Activated CD4-positive, alpha-beta T cell treated with anti-CD3 and anti-CD28 coated beads, Interleukin-2, Interleukin-4, amounts not matched to agents 100 ng/mL and 50 ng/mL, durations not matched to agents 16 hours and 8 hours (primary cell): ENCODE measurements at places on chromosomes 4 and X.

DNA sequence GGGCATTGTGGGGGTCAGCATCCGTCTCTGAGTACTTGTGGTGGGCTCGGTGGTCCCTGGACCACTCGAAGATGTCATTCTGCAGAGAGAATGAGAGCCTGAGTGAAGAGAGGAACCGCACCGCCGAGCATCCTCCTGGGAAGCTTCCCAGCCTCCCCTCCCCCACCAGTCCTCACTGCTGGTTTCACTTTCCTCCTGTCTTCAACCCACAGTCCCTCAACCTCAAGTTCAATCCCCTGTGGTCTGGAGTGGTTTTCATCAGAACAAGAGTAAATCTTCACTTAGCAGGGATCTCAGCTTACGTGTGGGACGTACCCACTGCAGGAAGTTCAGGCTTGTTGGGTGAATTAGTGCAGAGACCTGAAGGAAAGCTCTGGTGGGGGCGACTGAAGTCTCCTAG is 117.8 kb downstream of the SCD5 start:
- DNase-seq: no peak

GRCh38 chrX:123201720-123202119 is 17.6 kb downstream of the GRIA3 start:
- no peak for DNase-seq

DNA sequence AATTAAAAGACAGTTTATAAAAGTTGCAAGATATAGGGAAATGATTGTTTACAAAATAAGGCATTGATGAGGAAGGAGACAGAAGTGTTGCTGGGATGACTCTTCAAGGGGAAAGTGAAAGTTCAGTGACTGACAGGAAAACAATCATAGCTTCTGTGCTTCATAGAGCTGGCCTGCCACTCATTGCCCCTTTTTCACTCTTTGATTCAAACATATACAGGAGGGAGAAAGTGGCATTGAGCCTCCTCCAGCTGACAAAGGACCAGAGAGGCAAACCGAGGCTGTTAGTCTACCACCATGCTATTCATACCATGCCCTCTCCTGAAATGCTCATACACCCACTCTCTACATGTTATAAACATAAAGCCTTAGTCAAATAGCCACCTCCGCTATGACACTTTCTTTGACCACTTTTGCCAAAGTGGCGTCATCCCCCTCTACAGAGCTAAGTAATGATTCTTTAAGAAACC is 79.2 kb upstream of the ATOH1 start:
- no peak for DNase-seq

DNA sequence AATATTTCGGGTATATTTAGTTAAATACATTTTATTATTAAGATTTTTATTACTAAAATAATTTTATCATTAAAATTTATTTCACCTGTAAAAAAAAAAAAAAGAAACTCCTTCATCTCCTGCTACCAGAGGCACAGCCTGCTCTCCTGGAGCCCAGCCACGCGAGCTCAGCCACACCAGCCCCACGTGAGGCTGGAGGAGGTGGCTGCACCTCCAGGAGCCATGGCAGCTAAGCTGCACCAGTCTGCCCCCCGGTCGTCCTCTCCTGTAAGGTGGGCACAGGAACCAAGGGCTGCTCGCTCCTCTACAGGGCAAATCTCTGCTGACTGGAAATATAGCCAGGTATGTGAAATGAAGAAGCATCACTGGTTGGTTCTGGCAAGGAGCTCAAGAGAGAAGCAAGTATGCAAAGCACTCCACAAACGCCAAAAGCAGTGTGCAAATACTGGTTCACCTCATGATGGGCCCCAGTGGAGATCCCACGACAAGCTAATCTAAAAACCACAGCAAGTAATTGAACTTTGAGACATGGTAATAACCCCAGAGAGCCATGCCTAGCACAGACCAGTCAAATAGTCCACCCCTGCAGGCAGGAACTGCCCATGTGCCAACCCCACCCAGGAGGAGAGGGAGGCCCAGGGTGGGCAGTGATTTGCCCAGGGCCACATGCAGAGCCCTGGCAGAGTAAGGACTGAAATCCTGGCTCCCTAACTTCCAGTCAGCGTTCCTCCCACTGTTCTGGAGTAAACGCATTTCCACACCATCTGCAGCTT is 90.1 kb downstream of the WFS1 start:
- no peak for DNase-seq

DNA sequence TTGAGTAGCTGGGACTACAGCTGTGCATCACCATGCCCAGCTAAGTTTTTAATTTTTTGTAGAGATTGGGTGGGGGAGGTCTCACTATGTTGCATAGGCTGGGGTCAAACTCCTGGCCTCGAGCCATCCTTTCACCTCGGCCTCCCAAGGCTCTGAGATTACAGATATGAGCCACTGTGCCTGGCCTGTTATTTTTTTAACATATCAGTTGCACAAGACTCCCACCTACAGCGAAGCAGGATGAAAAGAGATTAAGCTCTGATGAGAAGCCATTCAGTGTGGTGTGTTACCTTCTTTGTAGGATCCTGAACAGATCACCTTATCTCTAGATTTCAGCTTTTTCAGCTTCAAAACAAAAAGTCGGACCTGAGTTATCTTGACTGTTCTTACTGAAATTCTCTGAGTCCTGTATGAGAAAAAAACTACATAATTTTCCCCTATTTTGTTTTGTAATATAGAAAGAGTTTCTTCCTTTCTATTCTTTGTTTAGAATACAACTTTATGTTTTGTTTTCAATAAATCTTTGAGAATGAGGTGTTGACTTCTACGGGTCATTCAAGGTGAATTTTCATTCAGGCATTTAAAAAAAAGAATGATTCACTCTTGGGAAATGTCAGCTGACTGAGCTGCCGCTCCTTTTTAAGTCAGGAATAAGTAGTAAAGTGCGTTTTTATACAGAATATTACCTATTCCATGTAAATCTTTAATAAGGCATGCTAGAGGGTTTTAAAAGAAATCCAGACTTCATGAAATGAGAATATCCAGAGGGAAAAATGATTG is 134.6 kb downstream of the ARSF start:
- DNase-seq: no peak
